Activated CD8-positive, alpha-beta memory T cell treated with anti-CD3 and anti-CD28 coated beads for 1 hour (primary cell): ENCODE measurements at places on chromosomes 12 and 14.

- no peak for DNase-seq
These were observed 66.2 kb upstream of the PNMA1 start for GRCh38 chr14:73780391-73780790.

- no peak for DNase-seq
These were observed 16.3 kb downstream of the ASB2 start for GRCh38 chr14:93960108-93960475.

DNA sequence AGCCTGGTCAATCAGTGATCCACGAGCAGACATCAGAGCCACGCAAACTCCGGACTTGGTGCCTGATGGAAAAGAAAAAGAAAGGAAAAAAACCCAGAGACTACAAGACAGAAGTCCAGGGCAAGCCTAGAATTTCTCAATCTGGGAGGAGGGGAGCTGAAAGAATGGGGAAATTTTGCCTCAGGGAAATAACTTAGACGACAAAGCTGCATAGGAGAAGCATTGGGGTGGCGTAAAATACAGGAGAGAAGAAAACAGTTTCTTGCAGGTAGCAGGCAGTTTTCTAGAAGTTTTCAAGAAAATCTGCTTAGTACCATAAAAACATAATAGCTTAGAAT lies 2.6 kb upstream of the SLC11A2 start:
- DNase-seq = no peak

DNA sequence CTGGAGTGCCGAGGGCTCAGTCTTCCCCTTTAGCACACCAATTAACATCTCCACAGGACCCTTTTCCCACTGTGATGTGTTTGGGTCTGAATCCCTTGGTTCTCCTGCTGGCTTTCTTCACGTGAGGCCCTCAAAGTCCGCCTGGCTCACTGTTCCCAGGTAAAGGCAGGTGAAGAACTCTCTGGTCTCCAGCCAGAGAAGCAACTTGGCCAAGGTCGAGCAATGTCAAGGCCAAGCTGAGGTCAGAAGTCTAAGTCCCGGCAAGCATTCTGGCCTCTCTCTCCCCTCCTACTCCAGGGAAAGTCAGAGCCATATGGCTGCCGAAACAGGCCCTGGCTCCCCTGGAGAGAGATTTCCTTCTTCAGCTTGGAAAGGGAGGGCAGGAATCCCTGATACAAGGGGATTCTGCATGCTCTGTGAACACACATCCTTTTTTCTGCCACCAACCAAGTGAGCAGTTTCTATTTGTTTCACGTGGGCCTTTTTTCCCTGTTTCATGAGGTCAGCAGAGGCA lies 61.4 kb upstream of the ESRRB start:
- no peak for DNase-seq

DNA sequence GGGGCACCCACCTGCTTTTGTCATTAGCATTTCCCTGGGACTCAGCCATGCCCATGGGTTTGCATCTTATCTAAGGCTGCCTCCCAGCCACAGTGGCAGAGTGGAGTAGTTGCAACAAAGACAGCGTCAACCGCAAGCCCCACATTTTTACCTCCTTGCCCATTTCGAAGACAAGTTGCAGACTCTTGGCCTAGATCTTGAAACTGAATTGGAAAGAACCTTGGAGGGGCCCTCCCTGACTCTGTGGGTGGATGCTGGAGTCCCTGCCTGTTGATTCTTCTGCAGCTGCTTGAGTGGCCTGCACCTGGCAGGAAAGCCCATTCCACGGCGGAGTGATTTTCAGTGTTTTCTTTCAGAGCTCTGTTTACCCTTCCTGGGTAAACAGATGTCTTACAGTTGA lies 309.0 kb downstream of the VRK1 start:
- no peak for DNase-seq

GRCh38 chr12:65199604-65200003 lies 30.2 kb downstream of the LEMD3 start:
- DNase-seq = no peak

- no peak for DNase-seq
These were observed 143.6 kb downstream of the DYRK2 start for GRCh38 chr12:67792185-67792584.

GRCh38 chr14:33696165-33696564 lies 254.7 kb downstream of the EGLN3 start:
- no peak for DNase-seq

DNA sequence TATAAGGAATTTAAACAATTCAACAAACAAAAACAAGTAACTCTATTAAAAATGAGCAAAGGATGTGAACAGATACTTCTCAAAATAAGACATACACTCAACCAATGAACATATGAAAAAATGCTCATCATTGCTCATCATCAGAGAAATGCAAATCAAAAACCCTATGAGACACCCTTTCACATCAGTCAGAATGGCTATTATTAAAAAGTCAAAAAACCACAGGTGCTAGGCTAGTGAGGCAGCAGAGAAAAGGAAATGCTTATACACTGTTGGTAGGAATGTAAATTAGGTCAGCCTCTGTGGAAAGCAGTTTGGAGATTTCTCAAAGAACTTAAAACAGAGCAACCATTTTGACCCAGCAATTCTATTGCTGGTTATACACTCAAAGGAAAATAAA lies 52.0 kb downstream of the NAV3 start:
- no peak for DNase-seq

DNA sequence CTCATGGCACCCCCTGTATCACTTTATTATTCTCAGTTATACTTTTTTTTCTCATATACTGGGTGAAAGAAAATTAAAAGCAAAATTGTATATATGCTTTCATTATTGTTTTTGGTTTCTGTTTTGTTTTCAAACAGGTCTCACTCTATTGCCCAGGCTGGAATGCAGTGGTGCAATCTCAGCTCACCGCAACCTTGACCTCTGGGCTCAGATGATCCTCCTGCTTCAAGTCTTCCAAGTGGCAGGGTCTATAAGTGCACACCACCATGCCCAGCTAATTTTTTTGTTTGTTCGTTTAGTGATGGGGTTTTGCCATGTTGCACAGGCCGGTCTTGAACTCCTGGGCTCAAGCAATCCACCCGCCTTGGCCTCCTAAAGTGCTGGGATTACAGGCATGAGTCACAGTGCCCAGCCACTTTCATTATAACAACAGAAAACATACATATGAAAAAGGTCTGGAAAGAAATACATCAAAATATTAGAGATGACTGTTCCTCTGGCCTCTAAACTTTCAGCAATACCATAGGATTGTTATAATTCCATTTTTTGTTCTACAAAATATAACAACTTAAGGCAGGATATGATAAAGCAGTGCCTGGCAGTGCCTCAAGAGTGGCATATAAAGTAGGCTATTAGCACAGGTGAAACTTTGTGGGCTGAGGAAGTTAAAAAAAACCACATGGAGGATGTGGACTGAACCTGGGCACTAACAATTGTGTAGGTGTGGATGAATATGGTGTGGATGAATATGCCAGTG lies 5.8 kb upstream of the NTN4 start:
- DNase-seq = no peak

- no peak for DNase-seq
These were observed 54.3 kb downstream of the PEBP1 start for GRCh38 chr12:118190266-118190665.

- DNase-seq = no peak
These were observed 106.6 kb upstream of the VASH1 start for GRCh38 chr14:76654573-76655108.

DNA sequence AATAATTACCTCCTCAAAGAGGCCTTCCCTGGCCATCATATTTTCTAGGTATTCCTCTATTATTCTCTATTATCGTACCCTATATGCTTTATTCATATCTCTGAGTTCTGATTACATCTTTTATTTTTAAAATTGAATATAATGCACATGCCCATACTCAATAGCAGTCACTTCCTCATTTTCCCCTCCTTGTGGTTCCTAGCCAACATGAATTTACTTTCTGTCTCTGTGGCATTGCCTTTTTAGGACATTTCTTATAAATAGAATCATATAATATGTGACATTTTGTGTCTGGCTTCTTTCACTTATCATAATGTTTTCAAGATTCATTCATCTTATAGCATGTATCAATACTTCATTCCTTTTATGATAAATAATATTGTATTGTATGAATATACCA lies 74.4 kb upstream of the TRHDE start:
- no peak for DNase-seq

DNA sequence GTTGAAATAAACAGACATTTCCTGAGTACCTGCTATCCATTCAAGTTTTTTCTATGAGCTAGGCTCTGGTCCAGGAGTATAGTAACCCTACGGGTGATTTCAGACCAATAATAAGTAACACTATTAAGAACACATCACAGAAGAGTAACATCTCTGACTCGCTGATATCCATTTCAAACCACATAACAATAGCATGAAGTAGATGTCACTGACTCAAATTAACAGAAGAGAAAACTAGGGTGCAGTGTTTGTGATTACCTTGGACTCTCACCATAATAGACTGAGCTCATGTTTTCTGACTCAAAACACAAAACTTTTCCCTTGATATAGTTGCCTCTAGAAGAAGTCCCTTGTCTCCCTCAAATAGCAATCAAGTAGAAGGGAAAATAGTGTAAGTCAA lies 423.0 kb downstream of the DIO2 start:
- no peak for DNase-seq
